ENCODE measurements at places on chromosomes 1 and 21.

DNA sequence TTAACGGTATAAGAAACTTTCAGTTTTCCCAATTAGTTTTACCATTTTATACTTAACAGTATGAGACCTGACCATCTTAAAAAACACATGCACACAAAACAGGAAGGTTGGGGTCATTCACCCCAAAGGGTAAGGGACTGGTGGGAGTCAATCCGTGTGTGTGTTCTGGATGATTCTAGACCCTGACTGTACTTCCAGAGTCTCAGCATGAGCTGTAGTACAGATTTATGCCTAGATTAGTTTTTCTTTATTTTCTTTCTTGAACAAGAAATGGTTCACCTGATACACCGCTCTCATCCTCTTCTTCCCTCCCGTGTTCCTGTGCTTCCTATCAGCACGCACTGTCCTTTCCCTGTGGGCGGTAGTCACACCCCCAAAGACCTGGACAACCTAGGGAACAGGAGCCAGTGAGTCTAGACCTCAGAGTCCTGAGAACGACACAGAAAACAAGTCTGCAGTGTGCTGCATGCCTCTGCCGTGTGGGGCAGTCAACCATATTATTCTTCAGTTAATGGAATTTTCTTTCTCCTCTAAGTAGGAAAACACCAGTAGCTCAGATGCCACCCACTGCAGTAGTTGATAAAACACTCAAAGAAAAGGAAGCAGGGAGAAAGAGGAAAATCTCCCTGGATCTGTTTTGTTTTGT lies 38.9 kb upstream of the MRPS6 start:
- DNase-seq = no peak

DNA sequence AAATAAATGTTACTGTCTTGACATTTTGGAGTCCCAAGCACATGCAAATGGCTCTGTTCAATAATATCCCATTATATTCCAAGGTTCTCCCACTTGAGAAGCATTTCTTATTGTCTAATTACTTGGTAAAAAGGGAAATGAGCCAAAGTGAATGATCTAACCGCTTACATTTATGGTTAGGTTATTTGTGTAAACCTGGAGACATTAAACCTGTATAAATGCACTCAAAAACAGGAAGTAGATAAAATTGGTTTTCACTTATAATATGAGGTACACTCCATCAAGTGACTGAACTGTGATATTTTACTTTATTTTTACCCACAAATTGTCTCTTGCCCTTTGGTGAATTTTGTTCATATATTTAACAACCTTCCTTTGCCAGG lies 26.8 kb downstream of the KIF1B start:
- no peak for DNase-seq

DNA sequence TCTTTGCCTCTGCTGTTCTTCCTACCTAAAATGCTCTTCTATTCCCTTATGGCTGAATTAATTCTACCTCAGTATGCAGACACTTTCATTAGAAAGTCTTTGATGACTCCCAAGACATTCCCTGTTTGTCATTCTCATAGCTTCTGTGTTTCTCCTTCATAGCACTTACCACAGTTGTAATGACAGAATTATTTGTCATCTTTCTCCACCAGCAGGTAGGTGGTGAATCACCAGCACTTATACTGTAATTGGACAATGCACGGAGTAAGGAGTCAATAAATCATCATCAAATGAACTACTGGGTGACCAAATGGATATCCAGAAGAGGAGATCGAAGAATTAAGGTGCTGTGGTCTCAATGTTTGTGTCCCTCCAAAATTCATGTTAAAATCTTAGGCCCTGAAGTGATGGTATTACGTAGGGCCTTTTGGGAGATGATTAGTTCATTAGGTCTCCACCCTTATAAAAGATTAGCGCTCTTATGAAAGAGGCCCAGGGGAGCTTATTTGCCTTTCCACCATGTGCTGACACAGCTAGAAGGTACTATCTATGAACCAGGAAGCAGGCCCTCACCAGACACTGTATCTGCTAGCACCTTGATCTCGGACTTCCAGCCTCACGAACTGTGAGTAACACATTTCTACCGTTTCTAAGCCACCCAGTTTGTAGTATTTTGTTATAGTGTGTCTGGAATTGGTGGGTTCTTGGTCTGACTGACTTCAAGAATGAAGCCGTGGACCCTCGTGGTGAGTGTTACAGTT lies 2.4 kb upstream of the CCT8 start:
- DNase-seq = no peak

- no peak for DNase-seq
Measured at GRCh38 chr1:234659538-234659937, 49.6 kb upstream of the IRF2BP2 start.

DNA sequence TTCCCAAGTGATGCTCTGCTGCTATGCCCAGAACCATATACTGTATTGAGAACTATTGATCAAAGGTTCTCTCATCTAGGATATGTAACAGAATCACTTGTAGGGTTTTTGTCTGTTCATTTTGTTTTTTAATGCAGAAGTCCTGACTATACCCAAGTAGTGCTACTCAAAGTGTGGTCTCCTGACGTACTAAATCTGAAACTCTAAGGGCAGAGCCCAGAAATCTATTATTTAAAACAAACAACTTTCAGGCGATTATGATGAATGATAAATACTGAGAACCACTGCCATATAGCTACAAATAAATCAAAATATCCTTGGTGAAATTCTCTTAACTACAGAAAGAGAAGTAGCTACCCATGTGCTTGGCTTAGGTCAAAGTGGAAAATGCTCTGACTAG lies 10.1 kb downstream of the ZZZ3 start:
- no peak for DNase-seq
